Renal cortex interstitium (tissue), 15 donors: ENCODE measurements at places on chromosomes 5 and 9. TPM values are rescaled to one million over a fixed set of nuclear protein-coding genes. Genes with fewer than 3 reads are reported as not detected.

GRCh38 chr9:128072144-128073021 lies 4.4 kb downstream of the SLC25A25 start:
- peak; percentile 60 for DNase-seq

DNA sequence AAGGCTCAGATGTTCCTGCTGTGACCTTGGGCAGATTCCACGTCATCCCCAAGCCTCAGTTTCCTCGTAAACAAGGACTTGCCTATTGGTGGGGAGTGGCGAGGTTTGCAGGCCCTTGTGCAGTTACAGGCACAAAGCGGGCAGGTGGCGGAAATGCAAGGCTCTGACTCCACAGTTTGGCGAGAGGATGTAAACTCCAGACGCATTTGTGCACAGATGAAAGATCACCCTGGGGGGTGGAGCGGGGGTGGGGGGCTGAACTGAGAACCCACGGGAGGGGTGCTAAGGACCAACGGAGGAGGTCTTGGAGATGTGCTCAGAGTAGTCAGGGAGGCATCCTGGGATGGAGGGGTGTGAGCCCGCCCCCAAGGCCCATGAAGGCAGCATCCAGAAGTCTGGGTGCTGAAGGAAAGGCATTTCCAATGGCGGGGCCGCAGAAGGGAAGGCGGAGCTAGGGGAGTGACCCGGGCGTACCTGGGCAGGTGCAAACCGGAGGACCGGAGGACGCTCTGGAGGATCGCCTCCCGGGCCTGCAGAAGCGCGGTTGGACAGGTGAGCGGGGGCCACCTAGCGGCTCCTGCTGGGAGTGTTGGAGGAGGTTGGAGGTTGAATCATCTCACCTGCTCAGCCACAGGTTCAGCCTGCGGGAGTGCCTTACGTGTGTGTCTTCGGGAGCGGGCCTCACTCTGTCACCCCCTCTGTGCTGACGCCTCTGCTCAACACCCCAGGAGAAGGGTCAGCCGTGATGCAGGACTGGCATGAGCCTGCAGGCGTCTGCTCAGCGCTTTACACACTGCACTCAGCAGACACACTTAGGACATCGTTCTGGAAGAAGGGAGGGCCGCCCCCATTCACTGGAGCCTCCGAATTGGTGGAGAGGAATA lies 1.9 kb upstream of the FIBCD1 start:
- DNase-seq, result no peak

GRCh38 chr9:75657015-75657414 lies 233.5 kb upstream of the PCSK5 start:
- DNase-seq, result no peak

GRCh38 chr9:17699615-17700330 lies 120.9 kb downstream of the SH3GL2 start:
- DNase-seq, result no peak

DNA sequence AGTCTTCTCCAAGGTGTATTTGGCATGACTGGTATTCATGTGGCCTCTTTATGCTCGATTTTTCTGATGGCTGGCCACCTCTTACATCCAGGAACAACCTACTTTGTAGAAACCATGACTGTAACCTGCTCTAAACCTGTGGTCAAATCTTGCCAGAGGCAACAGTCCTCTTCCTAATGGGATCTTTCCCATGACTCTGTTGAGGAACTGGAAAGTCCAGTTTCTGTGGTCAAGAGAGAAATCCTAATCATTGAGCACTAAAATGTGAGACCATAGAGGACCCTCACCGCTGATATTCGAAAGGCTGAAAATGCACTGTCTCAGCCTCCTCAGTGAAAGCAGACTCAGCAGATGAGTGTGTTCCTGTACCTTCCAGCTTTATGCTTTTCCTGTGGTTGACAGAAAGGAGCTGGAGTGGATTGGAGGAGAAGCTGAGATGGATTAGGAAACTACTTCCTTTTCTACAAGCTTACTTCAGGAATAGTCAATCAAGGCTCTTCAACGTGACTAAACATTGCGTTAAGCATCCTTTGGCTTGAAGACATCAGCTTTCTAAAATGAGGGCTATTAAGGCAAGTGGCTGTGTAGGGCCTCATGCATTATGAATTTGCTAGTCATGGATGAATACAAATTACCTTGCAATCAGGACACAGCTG lies 69.7 kb upstream of the DAPK1 start:
- no peak for DNase-seq

DNA sequence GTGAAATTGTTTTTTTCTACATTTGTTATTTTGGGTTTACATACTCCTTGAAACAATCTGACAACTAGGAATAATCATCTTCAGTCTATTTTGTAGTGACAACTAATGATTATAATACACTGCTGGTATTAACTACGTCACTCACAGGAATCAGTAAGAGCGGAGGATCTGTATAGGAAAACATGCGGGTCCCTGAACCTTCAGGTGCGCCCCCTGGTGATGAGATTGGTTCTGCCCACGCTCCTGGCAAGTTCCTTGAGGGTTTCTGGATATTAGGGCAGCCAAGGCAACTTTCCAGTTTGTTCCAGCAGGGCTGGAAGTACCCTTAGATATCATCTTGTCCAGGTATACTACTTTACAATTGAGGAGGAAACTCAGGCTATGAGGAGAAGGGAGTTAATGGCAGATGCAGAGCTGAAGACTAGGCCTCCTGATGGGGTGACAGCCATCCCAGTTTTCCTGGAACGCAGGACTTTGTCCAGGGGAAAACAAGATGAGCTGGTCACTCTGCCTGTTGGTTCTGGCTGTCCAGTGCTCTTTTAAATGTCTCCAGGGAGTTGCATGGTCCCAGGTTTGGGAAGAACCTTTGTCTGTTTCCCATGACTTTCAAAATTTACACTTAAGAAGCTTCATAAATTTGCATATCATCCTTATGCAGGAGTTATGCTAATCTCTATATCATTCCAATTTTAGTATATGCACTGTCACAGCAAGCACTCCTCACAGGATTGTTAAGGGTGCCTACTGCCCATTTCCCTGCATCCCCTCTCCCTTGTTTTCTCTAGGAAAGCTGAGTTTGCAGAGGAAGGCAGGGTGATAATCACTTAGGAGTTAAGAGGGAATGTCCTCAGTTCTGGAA lies 14.9 kb upstream of the WNT8A start:
- DNase-seq, result peak; percentile 35

DNA sequence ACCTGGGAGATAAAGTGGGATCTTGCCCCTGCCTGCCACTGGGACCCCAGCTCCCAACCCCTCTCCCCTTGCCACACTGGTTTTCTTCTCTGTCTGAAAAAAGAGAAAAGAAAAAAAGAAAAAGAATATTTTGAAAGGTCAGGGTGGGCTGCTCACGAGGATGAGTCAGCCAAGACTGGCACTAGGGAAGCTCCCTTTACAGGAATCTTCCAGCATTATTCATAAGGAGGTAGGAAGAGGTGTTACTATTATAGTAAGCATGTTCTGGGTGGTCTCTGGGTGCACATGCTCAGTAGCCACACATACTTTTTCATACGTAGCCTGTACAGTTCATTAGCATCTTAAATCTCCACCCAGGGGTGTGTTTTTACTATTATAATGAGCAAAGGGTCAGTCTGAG lies 46.8 kb upstream of the HAND1 start:
- no peak for DNase-seq

GRCh38 chr5:76544268-76544926 lies 78.8 kb downstream of the F2RL2 start:
- DNase-seq, result no peak

DNA sequence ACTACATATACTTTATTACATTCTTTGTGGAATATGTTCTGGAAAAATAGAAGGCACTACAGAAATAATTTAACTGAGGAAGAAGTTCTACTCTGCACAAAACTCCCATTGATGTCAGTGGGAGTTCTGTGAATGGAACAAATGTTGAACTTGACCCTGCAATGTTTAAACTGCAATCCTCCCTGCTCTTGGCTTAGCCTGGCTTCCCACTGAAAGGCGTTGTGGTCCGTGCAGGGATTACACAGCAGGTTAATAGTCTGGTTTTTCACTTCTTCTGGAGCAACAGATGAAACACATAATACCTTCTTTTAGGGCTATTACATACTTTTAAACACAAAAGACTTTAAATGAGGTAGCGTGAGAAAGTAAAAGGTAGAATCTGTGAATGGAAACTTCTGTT lies 12.9 kb upstream of the ERBIN start:
- no peak for DNase-seq

GRCh38 chr5:181191526-181192336 lies 13.3 kb downstream of the TRIM7 start:
- DNase-seq, result peak; percentile 84

- no peak for DNase-seq
These were observed 321.8 kb downstream of the SLIT3 start for GRCh38 chr5:168979135-168979534.

DNA sequence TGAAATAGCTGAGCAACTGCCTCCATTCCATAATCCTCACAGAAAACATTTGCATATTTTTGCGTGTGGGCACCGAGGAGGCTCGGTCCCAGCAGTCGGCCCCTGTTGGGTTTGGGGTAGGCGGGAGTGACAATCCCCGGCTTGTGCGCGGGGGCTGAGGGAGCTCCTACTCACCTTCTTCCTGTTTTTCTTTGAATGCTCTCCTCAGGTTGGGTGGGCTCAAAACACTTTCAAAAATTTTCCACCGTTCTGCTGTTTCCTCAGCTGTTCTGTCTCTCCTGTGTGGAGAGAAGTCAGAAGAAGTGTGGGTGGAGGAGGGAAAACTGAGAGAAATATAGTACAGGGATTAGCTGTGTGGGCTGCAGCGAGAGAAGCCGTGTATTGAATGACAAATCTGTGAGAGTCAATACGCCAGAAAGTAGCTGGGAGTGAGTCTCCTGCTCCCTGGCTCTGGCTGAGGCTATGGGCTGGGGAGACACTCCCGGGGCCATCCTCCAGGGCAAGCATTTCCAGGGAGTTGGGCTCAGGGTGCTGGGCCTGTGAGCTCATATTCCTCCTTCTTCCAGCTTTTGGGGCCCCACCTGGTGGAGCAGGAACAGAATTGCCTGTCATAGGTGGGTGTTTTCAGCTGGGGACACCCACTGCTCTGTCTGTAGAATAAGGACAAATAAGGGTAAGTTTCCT lies 84.7 kb downstream of the CMYA5 start:
- no peak for DNase-seq

GRCh38 chr9:132018957-132019405 lies 60.7 kb downstream of the MED27 start:
- no peak for DNase-seq

DNA sequence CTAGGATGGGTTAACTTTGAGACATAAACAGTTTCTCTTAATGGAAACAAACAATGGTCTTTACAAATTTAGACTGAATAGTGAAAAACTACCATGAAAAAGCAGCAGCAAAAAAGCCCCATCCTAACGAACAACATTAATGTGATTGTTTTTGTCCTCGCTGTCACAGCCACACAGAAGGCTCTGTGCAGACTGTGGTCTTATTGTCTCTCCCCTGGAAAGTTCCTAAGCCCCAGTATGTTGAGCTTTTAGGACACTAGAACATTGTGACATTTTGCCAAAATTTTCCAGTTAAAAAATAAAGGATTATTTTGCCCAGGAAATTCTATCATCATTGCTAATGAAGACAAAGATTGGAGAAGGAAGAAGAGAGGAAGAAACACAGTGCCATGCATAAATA lies 12.6 kb upstream of the SOWAHA start:
- DNase-seq, result no peak

DNA sequence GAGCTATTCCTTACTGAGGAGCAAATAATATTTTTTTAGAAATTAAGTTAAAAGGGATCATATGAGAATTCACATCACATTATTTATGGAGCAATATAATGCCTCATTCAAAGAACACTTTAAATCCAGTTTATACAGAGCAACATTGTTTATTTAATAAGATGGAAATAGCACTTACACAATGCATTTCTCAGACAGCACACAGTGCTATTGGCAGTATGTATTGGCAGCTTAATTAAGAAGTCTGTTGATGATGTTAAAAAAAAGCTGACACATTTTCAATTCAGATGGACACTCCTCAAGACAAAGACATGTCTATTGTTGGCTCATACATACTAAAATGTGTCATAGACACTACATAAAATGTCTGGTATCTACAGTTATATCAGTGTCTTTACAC lies 171.3 kb downstream of the NR2F1-AS1 start:
- DNase-seq, result no peak

GRCh38 chr9:112408275-112408674 lies 28.4 kb downstream of the HSDL2 start:
- no peak for DNase-seq

DNA sequence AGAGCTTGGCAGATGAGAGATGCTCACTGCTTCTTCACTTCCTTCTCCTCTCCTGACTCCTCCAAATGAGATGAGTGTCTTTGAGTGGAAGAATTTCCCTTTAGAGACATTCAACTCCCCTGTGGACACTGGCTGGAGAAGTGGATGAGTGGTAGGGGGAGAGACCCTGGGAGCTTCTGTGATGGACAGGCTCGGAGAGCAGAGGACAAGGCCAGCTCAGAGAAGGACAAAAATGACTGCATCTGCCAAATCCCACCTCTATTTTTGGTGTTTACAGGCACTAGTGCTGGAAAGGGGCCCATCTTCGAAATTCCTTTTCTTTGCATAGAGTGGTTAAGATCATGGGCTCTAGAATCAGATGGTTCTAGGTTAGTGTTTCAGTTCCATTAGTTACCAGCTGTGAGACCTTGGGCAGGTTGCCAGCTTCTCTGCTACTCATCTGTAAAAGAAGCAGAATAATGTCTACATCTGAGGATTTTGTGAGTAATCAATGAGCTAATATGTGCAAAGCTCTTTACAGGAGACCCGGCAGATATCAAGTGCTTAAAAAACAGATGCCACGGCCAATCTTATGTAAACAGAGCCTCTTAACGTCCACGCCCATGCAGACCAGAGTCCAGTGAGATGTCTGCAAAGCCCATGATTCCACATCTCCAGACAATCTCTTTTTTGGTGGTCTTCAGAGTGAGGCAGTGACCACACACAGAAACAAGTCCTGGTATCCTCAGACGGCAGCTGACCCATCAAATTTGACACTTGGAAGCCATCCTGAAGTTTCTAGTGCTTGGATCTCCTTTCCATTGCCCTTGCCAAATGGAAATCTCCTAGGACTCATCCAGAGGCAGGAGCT lies 13.6 kb upstream of the COL27A1 start:
- DNase-seq, result no peak

DNA sequence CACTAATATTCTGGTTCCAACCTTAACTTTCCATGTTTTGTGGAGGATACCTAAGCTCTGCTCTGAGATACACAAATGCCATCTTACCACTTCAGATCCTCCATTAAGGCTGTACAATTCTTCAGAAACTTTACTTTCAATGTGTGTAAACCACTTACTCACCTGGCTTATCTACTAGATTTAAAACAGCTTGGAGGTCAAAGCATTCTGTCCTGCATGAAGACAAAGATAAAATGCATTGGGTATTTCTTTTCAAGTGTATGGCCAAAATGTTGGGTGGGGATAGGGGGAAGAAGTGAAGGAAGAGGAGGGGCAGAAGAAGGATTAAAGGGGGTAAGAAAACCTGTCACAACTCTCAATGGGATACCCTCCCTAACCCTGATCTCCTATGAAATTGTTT lies 939 bp downstream of the GOLGA1 start:
- no peak for DNase-seq

FOCAD gene
- polyA plus RNA-seq, result 29.8 TPM

PCDHB13 gene
- polyA plus RNA-seq, result 7.2 TPM

BAG1 gene
- polyA plus RNA-seq, result 85.7 TPM

TTC39B gene
- 7.5 TPM for polyA plus RNA-seq

CDC20B gene
- polyA plus RNA-seq, result 0.40 TPM

JAKMIP2 gene
- polyA plus RNA-seq, result 5.2 TPM

ACOT12 gene
- 1.3 TPM for polyA plus RNA-seq

FOXD4L6 gene
- polyA plus RNA-seq, result not detected

SLC6A18 gene
- polyA plus RNA-seq, result 3.4 TPM
